ENCODE measurements at places on chromosomes 3 and 15.

GRCh38 chr15:58267051-58267450, 128.9 kb downstream of the AQP9 start:
- no peak for DNase-seq

- no peak for DNase-seq
Measured at GRCh38 chr15:95277266-95277665, 1045.9 kb downstream of the MCTP2 start.

DNA sequence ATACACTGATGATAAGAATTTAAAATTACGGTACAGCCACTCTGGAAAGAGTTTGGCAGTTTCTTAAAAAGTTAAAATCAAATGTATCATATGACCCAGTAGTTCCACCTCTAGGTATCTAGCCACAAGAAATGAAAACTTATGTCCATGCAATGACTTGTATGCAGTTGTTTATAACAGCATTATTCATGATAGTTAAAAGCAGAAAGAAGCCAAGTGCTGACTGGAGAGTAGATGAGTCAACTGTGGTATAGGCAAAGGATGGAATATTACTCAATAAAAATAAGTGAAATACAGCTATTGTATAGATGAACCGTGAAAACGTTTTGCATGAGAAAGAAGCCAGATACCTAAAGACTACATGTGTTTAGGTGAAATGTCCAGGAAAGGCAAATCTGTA, 14.8 kb downstream of the GPR87 start:
- DNase-seq: no peak

GRCh38 chr15:72835294-72835890, 51.8 kb upstream of the ADPGK start:
- no peak for DNase-seq

- no peak for DNase-seq
Measured at GRCh38 chr3:190345027-190345821, 23.0 kb upstream of the CLDN1 start.

GRCh38 chr3:160618363-160618762, 53.0 kb upstream of the KPNA4 start:
- no peak for DNase-seq

GRCh38 chr3:129120254-129121004, 1.2 kb downstream of the RAB43 start:
- DNase-seq: peak; percentile 73

DNA sequence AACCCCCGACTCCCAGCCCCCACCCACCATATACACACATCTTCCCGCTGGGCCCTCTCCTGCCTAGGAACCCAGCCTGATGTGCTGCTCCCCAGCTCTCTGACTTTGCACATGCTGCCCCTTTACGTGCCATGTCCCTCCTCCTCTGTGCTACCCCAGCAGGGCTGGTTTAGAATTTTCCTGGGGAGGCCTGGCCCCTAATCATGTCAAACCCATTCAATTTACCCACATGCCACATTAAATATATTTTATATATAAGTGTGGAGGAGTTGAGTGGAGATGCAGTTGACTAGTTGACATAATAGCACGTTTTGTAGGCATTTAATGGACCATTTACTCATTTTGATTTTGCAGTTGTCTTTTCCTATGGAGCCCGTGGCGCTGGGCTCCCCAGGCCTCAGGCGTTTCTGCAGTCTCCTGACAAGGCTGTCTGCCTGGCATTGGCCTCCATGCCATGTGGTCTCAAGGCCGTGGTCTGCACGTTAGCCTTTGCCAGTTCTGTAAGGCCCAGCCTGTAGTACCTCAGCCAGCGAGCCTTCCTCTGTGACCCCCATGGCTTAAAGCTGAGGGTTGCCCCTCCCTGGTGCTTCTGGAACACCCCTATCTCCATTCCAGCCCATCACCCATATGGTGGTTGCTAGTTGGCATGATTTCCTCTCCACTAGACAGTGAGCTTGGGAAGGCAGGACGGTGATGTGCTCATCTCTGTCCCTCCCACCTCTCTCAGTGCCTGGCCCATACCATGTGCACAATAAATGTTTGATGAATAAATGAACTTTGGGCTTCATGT, 155.8 kb downstream of the TLE3 start:
- no peak for DNase-seq

DNA sequence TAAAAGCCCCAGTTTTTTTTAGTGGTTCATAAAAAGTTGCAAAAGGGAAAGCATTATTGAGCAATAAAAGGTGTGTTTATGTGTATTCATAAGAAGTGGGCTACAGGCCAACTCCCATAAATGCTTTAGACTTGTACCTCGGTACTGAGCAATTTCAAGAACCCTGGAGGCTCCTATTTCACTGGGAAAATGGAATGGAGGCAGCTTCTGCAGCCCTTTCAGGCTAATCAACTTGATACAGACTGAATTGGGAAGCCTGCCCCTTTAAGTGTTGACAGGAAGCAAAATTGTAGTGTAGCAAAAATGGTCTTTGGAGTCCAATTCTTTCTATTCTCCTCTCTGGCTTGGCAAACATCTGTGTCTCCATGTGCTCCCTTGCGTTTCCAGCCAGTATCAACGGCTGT, 118.8 kb downstream of the ECT2 start:
- no peak for DNase-seq

DNA sequence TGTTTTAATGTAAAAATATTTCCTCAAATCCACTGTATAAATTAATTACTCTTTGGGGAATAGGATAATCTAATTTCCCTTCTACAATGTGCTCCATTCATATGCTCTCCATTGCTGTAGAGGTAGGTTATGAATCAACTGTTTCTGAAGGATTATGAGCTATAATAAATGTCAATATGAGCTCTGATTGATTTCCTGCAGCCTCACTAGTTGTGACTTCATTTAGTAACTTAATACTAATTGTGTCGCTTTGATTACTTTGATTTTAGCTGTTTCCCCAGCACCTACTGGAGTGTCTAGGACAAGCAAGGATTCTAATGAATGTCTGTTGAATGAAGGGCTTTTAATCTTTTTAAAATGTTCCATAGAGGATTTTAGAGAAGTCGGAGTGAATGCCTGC, 236.8 kb upstream of the NR2E3 start:
- no peak for DNase-seq

DNA sequence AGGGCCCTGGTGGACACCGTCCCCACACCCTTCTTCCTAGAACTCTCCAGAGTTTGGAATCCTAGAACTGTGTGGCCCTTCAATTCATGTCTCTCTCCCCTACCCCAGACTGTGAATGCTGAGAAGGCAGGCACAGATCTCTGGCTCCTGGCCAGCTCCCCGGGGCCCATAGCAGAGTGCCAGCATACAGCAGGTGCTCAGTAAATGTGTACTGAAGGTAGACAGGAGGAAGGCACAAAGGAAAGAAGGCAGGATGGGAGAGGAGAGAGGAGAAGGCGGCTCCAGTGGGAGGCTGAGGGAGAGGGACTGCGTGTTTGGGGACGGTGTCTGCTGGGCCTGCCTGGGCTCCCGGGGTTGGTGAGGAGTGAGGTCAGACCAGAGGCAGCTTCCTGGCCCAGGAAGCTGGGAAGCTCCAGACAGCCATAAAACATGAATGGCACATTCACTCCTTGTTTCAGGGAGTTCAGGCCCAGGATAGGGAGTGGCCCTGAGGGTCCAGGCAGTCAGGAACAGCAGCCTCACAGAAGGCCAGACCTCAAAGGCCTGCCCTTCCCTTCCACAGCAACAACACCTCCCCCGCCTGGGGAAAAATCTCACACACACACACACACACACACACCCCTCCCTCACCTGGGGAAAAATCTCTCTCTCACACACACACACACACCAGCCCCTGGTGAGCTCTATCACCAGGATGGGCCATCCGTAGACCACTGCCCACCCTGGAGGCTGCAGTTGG, 137.1 kb upstream of the PRR20G start:
- DNase-seq: no peak

- no peak for DNase-seq
Measured at GRCh38 chr3:24018784-24019570, 73.9 kb downstream of the NR1D2 start.

GRCh38 chr15:92840149-92840548, 60.0 kb upstream of the CHD2 start:
- no peak for DNase-seq

- no peak for DNase-seq
Measured at GRCh38 chr3:150747886-150748683, 14.9 kb downstream of the SIAH2 start.

- DNase-seq: no peak
Measured at GRCh38 chr3:135145581-135145980, 350.5 kb downstream of the EPHB1 start.

GRCh38 chr3:82087958-82088357, 326.5 kb upstream of the GBE1 start:
- DNase-seq: no peak

Measured in stimulated activated CD4-positive, alpha-beta T cell treated with anti-CD3 and anti-CD28 coated beads, Interleukin-15, amount 100 ng/mL, for 1 hour (primary cell).